Spinal cord (tissue), 10 donors: ENCODE measurements at places on chromosomes 3 and 15. TPM values are rescaled to one million over a fixed set of nuclear protein-coding genes. Genes with fewer than 3 reads are reported as not detected.

GRCh38 chr3:32412887-32413286 is 21.2 kb downstream of the CMTM7 start:
- DNase-seq = no peak

- peak; percentile 93 for DNase-seq
Observed at GRCh38 chr3:129439817-129440617, at the start of the genes IFT122 and MBD4. Gene IFT122, plus strand, starts transcription at chr3:129440224. Its CDS starts 107 bp downstream, at chr3:129440331. Gene MBD4, minus strand, starts transcription at chr3:129439948. Its CDS starts 115 bp downstream, at chr3:129439833.

GRCh38 chr15:67024314-67024997 is 40.9 kb upstream of the SMAD3 start:
- no peak for DNase-seq

DNA sequence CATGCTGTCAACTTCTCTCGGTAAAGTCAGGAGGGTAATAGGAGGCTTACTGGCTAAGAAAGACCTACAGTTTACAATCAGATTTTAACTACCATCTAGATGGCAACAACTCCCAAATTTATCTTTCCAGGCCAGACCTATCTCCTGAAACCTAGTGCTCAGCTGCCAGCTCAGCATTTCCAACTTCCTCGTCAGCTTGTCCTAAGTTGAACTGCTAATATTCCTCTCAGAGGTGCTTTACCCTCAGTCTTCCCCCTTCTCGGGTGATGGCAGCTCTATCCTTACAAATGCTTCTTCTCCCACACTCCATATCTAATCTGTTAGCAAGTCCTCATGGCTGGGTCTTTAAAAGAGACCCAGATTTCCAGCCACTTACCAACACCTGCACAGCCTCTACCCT is 36.9 kb upstream of the UBE2E2 start:
- no peak for DNase-seq

- no peak for DNase-seq
Observed at GRCh38 chr15:61200626-61201025, 28.5 kb downstream of the RORA start.

DPPA2 gene
- polyA plus RNA-seq = not detected

DNA sequence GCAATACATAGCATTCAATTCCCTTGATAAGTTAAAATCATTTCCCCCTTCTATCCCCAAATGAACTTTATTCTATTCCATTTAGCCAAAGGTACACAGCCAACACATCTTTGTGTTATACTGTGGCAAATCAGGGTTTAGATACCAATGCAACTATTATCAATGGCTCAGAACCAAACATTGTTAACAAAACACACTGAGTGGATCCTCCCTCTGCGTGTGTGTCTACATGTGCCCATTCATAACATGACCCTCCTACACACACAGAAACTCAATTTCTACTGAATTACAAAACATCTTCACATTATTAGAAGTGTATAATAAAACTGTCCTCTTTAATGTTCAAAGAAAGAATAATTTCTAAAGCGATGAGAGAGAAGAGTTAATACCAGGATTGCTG is 1.3 kb downstream of the TTBK2 start:
- peak; percentile 8 for DNase-seq

GRCh38 chr3:73418681-73419080 is 206.1 kb downstream of the PDZRN3 start:
- no peak for DNase-seq

SLC51A gene
- 15.4 TPM for polyA plus RNA-seq

- no peak for DNase-seq
Observed at GRCh38 chr3:98232489-98232888, 31.6 kb upstream of the OR5H6 start.

DNA sequence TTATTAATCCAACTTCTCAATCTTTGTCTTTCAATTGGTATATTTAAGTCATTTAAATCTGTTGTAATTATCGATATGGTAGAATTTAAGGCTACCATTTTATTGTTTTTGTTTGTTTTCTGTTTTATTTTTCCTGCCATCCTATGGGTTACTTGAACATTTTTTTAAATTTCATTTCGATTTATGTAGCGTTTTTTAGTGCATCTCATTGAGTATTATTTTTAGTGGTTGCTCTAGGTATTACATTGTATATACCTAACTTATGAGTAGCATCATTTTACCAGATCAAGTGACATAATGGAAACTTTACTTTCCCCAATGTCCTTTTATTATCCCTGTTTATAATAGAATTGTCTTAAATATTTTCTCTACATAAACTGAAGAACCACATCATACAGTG is 247.5 kb upstream of the MRPL3 start:
- no peak for DNase-seq
